Nephron progenitor cell (in vitro differentiated cells): ENCODE measurements at places on chromosomes 6 and 20.
A peak's percentile ranks its signal among the peaks of the same experiment; 100 is the strongest.

GRCh38 chr6:43292341-43292740 lies 5.7 kb upstream of the SLC22A7 start:
- H3K27me3 ChIP-seq: peaks cover 25% of the 10 kb centered on the region
- no peaks in the 10 kb centered on the region for H3K36me3 ChIP-seq

- no peak overlapping the region for H3K4me3 ChIP-seq
- no peaks in the 10 kb centered on the region for H3K27me3 ChIP-seq
- H3K4me1 ChIP-seq: peaks cover 20% of the 10 kb centered on the region
These were observed 729.2 kb downstream of the DHX35 start for GRCh38 chr20:39691151-39691862.

DNA sequence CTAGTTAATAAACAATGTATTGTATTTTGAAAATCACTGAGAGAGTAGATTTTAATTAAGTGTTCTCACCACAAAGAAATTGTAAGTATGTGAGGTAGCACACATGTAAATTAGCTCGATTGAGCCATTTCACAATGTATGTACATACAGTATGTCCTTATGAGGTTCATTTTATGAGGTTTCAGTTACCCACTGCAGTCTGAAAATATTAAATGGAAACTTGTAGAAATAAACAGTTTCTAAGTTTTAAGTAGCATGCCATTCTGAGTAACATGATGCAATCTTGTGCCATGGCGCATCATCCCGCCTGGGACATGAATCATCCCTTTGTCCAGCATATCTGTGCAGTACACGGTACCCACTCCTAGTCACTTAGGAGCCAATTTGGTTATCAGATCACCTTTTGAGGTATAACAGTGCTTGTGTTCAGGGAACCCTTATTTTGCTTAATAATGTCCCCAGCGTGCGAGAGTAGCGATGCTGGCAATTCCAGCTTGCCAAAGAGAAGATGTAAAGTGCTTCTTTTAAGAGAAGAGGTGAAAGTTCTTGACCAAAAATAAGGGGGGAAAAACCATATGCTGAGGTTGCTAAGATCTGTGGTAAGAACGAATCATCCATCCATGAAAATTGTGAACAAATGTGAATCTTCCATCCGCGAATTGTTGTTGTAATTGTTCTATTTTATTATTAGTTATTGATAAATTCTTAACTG lies 64.7 kb downstream of the KCNS1 start:
- no peak overlapping the region for H3K4me3 ChIP-seq
- peaks cover 1% of the 10 kb centered on the region for H3K27me3 ChIP-seq
- H3K27ac ChIP-seq: no peak overlapping the region

- DNase-seq: no peak
- no peak overlapping the region for H3K27ac ChIP-seq
- H3K36me3 ChIP-seq: peaks cover 30% of the 10 kb centered on the region
- H3K4me3 ChIP-seq: no peak overlapping the region
- H3K27me3 ChIP-seq: no peaks in the 10 kb centered on the region
- H3K4me1 ChIP-seq: no peaks in the 10 kb centered on the region
These were observed 22.1 kb downstream of the SLC35A1 start for GRCh38 chr6:87494761-87495422.

- H3K4me1 ChIP-seq: peaks cover 10% of the 10 kb centered on the region
- H3K4me3 ChIP-seq: peak overlapping the region; percentile 45
- peaks cover 84% of the 10 kb centered on the region for H3K27me3 ChIP-seq
These were observed 109.7 kb downstream of the LRFN2 start for GRCh38 chr6:40477246-40478126.

DNA sequence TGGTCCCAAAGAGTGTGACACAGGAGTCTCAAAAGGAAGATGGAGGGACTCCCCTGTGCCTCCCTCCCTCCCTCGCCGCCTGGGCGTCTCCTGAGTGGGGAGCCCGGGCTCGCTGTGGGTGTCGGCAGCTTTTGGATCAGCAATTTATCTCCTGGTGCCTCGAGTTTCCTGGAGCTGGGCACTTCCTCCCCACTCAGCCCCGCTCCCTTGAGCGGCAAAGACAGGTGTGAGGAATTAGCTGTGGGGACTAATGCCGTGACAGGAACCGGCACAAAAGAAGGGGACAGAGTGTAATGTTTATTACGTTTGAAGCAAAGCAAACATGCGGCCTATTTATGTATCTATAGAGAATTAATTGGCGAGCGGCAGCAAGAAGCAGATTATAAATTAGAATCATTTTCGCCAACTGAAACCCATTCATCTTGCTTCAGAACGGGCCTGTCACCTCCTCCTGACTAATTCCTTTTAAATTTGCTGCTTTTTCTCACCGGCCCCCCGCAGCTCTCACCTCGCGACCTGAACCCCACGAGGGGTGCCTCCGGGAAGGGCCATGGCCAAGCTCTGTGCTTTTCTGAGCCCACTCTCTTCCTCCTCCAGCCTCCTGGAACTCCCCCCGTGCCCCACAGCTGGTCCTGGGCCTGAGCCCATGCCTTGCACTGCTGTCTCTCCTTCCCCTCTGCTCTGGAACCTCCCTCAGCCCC lies 8.8 kb upstream of the CDH22 start:
- peaks cover 82% of the 10 kb centered on the region for H3K27me3 ChIP-seq
- no peaks in the 10 kb centered on the region for H3K36me3 ChIP-seq
- peaks cover 2% of the 10 kb centered on the region for H3K4me1 ChIP-seq
- no peak for DNase-seq
- H3K4me3 ChIP-seq: no peak overlapping the region

DNA sequence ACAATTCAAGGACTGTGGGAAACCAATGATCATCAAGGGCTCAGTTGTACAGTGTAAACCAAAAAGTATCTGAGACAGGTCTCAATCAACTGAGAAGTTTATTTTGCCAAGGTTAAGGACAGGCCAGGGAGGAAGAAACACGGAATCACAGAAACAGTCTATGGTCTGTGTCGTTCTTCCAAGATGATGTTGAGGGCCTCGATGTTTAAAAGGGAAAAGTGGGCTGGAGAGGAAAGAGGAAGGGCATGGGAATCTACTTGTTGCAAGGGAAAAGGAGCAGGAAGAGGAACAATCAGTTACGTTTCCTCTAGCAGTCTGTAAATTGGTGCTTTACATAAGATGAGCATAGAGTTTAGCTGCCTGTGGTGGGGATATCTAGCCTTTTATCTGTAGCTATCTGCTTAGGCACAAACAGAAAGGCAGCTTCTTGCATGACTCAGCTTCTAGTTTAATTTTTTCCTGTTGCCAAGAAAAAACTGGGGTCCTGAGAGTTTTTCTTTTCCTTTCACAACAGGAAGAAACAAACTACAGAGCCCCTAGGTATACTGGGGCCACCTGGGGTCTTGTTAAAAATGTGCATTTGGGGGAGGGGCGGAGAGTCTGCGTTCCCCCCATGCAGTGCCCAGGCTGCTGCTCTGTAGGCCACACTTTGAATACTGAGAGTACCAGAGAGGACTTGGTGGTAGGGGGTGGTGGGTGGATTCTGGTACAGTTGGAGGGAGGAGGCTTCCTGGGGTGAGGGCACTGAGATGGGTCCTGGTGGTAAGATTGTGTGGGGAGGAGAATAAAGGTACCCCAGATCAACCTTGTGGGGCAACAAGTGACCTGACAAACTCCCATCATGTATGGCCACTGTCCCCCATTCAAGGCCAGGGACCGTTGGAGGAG lies 35.3 kb upstream of the EZR start:
- no peak for DNase-seq
- H3K4me1 ChIP-seq: peaks cover 39% of the 10 kb centered on the region
- no peaks in the 10 kb centered on the region for H3K36me3 ChIP-seq
- H3K27me3 ChIP-seq: peaks cover 2% of the 10 kb centered on the region
- H3K27ac ChIP-seq: no peak overlapping the region

GRCh38 chr6:112281821-112282615 lies 27.7 kb upstream of the LAMA4 start:
- H3K27me3 ChIP-seq: peaks cover 2% of the 10 kb centered on the region
- H3K4me3 ChIP-seq: peak overlapping the region; percentile 62
- no peaks in the 10 kb centered on the region for H3K36me3 ChIP-seq

- H3K4me1 ChIP-seq: peaks cover 35% of the 10 kb centered on the region
- H3K27me3 ChIP-seq: peaks cover 12% of the 10 kb centered on the region
- no peak for DNase-seq
- H3K27ac ChIP-seq: peak overlapping the region; percentile 54
- no peaks in the 10 kb centered on the region for H3K36me3 ChIP-seq
- no peak overlapping the region for H3K4me3 ChIP-seq
These were observed 394.9 kb downstream of the MAFB start for GRCh38 chr20:40294175-40294574.

DNA sequence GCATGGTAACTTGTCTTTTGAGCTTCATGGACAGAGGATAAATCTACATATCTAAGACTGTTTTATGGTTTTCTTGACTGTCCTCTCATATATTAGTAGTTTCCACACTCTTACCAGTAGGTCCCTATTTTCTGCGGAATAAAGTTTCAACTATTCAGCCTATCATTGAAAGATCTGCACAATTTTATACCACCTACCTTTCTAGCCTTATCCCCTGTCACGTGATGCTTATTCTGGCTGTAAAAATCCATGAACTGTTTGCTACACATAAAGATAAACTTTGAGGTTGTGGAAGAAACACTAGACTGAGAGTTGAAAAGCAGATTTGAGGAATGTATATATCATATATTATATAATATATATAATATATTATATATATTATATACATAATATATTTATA lies 423.8 kb downstream of the TENT5A start:
- H3K27me3 ChIP-seq: no peaks in the 10 kb centered on the region
- no peaks in the 10 kb centered on the region for H3K36me3 ChIP-seq
- no peak overlapping the region for H3K4me3 ChIP-seq
- H3K27ac ChIP-seq: no peak overlapping the region

DNA sequence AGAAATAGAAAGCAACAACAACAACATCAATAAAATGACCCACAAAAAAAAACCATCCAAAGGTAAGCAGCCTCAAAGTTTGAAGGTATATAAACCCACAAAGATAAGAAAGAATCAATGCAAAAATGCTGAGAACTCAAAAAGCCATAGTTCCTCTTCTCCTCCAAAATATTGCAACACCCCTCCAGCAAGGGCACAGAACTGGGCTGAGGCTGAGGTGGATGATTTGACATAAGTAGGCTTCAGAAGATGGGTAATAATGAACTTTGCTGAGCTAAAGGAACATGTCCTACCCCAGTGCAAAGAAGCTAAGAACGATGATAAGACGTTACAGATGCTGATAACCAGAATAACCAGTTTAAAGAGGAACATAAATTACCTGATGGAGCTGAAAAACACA lies 188.8 kb upstream of the BTBD3 start:
- H3K27me3 ChIP-seq: no peaks in the 10 kb centered on the region
- no peak overlapping the region for H3K4me3 ChIP-seq
- DNase-seq: no peak
- H3K36me3 ChIP-seq: no peaks in the 10 kb centered on the region
- no peak overlapping the region for H3K27ac ChIP-seq

DNA sequence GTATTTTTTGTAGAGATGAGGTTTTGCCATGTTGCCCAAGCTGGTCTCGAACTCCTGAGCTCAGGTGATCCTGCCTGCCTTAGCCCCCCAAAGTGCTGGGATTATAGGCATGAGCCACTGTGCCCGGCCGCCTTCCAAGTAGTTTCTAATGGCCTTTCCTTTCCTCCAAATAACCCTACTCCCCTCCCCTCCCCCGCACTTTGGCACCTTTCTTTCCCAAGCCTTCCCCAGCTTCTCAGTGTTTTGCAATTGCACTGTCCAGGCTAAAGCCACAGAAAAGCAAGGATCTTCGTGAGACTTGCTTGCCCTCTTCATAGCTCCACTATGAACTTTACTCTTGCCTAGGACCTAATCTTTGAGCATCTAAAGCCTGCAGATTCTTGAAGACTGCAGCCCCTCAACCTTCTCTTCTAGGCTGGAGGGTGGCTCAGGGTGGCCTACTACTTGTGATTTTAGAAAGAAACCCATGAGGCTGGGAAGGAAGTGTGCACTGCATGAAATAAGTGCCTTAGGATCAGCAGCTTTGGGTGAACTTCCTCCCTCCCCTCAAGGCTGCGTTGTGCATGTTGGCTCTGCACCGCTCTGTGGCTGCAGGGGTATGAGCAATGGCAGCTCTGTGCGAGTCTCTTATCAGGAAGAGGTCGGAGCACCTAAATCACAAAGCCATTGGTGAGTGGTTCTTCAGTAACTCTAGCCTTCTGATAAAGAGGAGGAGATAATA lies 152.4 kb upstream of the SNX9 start:
- peaks cover 6% of the 10 kb centered on the region for H3K36me3 ChIP-seq
- H3K4me1 ChIP-seq: peaks cover 61% of the 10 kb centered on the region
- H3K4me3 ChIP-seq: no peak overlapping the region
- peaks cover 6% of the 10 kb centered on the region for H3K27me3 ChIP-seq
- no peak for DNase-seq
- H3K27ac ChIP-seq: no peak overlapping the region

DNA sequence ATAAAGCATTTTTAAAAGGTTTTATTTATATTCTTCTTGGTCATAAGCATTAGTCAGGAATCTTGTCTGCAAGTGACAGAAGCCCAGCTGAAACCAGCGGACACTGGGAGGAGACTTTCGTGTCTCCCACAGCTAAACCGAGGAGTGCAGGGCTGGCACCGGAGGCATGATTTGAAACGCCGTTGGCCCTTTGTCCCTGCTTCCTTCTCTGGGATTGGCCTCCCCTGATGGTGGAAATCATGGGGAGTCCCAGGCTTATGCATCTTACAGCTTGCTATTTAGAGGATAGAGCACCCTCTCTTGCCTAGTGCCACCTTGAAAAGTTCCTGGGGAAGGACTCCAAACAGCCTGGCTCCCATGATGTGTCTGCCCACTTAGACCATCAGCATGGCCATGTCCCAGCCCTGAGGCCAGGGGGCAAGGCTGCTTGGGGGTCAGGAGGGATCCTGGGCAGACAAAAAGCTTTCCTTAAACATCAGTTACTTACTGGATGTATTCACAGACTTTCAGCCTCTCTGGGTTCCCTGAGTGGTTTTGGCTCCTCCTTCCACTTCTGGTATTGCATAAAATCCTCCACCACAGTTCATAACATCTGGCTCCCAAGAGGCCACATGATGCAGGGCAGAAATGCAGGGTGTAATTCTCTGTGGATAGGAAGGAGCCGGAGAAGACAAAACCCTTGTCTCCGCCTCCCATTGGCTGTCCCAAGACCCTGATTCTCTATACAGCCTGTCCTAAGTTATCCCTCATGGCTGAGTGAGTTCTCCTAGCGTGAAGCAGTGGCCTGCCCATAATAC lies 49.3 kb upstream of the INSM1 start:
- no peak for DNase-seq
- H3K4me1 ChIP-seq: peaks cover 4% of the 10 kb centered on the region
- H3K4me3 ChIP-seq: no peak overlapping the region

- no peak overlapping the region for H3K4me3 ChIP-seq
- H3K36me3 ChIP-seq: peaks cover 46% of the 10 kb centered on the region
- no peaks in the 10 kb centered on the region for H3K27me3 ChIP-seq
- no peak for DNase-seq
These were observed 129.9 kb downstream of the FYN start for GRCh38 chr6:111743360-111743759.

GRCh38 chr6:167576050-167576741 lies 250.5 kb upstream of the AFDN start:
- H3K36me3 ChIP-seq: no peaks in the 10 kb centered on the region
- peak overlapping the region; percentile 23 for H3K4me3 ChIP-seq
- H3K27ac ChIP-seq: no peak overlapping the region
- peaks cover 12% of the 10 kb centered on the region for H3K27me3 ChIP-seq

GRCh38 chr6:35706468-35706867 lies 17.8 kb upstream of the FKBP5 start:
- peaks cover 8% of the 10 kb centered on the region for H3K36me3 ChIP-seq
- no peak for DNase-seq
- no peak overlapping the region for H3K27ac ChIP-seq
- peaks cover 7% of the 10 kb centered on the region for H3K27me3 ChIP-seq

- H3K4me3 ChIP-seq: no peak overlapping the region
- no peak overlapping the region for H3K27ac ChIP-seq
- no peaks in the 10 kb centered on the region for H3K36me3 ChIP-seq
- no peaks in the 10 kb centered on the region for H3K27me3 ChIP-seq
These were observed 435.4 kb upstream of the SOX4 start for GRCh38 chr6:21158149-21158548.

GRCh38 chr6:131042664-131043063 lies 20.4 kb downstream of the EPB41L2 start:
- DNase-seq: no peak
- H3K4me3 ChIP-seq: no peak overlapping the region
- H3K4me1 ChIP-seq: peaks cover 12% of the 10 kb centered on the region
- no peak overlapping the region for H3K27ac ChIP-seq
- peaks cover 27% of the 10 kb centered on the region for H3K36me3 ChIP-seq
- H3K27me3 ChIP-seq: no peaks in the 10 kb centered on the region
